ENCODE measurements at places on chromosomes 7 and 10.

DNA sequence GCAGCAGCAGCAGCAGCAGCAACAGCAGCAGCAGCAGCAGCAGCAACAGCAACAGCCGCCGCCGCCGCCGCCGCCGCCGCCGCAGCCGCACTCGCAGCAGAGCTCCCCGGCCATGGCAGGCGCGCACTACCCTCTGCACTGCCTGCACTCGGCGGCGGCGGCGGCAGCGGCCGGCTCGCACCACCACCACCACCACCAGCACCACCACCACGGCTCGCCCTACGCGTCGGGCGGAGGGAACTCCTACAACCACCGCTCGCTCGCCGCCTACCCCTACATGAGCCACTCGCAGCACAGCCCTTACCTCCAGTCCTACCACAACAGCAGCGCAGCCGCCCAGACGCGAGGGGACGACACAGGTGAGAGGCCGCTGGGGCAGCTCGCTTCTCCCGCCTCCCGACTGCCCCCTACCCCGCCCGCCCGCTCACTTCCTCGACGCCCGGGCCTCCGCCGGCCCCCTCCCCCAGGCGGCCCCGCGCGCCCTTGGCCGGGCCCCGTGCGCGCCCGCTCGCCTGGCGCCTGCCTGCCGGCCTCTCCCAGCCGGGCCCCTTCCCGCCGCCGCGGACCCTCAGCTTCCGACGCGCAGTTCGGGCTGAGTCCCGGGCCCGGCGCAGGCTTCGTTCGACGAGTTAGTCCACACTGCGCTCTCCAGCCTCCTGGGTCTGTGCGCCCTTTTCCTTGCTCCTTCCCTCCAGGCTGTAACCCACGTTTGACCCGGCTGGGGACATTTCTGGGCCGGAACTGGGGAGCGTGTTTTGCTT is 882 bp downstream of the DLX6 start:
- no peak for DNase-seq

GRCh38 chr7:134639061-134639460 is 7.6 kb upstream of the BPGM start:
- no peak for DNase-seq

- no peak for DNase-seq
Measured at GRCh38 chr7:91656541-91657482, 223.7 kb downstream of the MTERF1 start.

DNA sequence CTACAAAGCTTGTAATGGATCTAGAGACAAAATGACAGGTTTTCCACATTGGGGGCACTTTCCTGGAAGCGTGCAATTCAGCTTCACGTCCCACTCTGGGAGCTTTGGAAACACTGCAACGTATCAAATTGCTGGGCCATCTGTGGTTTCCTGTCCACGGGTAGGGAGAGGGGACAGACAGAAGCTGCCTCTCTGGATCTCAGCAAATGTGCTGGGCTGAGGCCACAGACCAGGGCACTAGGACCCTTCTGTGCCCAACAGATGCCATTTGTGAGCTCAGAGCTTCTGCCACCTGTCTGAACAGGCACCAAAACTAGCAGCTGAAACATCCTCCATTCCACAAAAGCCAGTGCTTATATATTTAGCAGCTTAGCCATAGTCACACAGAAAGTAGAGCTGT is 40.9 kb upstream of the FRMD4A start:
- no peak for DNase-seq

GRCh38 chr7:112370436-112370835 is 79.8 kb upstream of the IFRD1 start:
- DNase-seq, result no peak
